ENCODE measurements at places on chromosomes 4 and X.
A peak's percentile ranks its signal among the peaks of the same experiment; 100 is the strongest.

DNA sequence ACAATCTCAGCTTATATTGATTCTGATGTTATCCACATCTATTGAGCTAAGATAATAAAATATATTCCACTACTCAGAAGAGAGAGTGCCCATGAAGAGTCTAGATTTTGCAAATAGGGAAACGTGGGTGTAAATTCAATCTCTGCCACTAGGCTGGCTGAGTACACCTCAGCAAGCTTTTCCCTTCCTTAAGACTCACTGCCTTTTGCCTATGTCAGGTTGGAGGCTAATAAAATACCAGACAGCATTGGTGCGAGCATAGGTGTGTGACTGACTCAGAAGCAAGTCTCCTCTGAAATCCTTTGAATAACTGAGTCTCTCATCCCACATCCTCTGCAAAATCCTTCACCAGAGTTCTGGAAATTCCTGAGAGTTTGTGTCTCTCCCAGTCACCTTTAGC lies 405.4 kb upstream of the CPEB2 start:
- no peak for DNase-seq

DNA sequence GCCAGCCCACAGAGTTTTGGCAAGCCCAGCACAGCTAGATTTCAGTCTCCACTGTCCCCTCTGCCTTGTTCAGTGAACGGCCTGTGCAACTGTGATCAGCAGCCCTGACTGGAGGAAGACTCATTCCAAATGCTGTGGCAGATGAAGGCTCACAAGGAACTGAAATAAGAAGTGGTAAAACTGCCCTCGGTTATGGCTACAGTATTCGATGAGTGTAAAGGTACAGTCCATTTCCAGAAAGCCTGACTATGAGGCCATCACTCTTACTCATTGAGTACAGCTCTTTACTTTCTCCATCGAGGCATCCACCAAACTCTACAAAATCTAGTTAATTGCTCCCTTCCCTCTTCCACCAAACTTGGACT lies 69.1 kb downstream of the RHOH start:
- no peak for DNase-seq

DNA sequence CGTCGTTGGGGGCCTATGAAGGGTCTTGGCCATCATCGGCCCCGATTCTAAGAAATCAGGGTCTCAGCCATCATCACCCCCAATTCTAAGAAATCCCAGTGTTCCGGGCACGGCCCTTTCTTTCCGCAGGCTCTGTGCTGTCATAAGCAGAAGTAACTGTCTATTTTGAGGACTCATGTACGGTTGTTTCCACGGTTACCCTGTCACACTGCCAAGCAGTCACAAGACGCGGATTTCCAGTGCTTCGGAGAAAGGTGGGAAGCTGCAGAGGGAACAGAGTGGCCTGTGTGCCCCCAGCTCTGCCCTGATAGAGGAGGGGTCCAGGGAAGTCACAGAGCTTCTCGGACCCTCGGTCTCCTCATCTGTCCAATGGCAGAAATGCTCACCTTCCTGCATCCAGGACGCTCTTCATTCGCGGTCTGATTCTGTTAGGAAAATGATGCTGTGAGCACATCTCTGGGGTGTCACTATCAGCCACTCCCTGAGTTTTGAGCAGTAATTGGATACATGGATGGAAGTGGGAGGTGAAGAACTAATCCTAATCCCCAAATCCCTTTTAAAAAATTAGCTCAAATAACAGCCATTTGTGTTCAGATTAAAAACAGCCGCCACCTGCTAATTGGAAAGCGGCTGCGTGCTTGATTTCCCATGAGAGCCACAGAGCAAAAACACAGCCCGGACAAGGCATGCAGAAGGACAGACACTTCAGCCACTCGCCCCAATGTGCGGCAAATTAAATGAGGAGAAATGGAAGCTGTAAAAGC lies 73.1 kb downstream of the WFS1 start:
- no peak for DNase-seq

GRCh38 chr4:126647756-126648397 lies 984.9 kb upstream of the INTU start:
- no peak for DNase-seq

GRCh38 chr4:122917731-122918130 lies 4.7 kb downstream of the NUDT6 start:
- no peak for DNase-seq

- DNase-seq, result no peak
These were observed 670.3 kb downstream of the KCTD8 start for GRCh38 chr4:43778187-43778915.

GRCh38 chrX:68983004-68983857 lies 154.4 kb downstream of the EFNB1 start:
- no peak for DNase-seq

GRCh38 chr4:26885912-26886274 lies 25.3 kb downstream of the STIM2 start:
- DNase-seq, result peak; percentile 73

DNA sequence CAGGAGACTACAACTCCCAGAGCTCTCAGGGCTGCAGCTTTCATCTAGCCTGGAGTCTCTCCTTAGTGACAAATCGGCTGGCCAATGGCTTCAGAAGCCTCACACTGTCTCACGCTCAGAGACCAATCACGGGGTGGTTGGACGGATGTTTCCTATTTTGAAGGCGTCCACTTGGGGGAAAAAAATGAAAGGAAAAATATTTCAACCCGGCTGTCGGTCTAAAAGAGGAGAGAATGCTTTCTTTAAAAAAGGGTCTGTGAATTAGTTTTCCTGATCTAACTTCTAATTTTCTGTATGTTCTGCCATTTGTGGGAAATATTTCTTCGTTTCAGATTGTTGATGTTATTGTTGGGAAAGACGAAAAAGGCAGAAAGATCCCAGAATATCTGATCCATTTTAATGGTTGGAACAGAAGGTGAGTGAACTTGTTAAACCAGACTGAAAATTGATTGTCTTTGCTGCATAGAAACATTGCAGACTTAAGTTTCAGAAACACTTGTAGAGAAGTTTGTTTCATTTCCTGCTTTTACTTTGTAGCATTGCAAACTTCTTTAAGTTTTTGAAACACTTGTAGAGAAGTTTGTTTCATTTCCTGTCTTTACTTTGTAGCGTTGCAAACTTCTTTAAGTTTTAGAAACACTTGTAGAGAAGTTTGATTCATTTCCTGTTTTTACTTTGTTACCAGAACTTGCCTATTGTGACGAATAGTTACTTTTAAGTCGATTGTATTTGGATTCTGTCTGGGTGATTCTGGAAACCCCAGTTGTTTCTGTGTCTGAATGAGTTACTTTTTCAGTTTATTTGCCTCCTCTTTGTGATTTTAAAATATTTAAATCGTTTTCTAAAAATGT lies 1.6 kb downstream of the MSL3 start:
- peak; percentile 73 for DNase-seq

DNA sequence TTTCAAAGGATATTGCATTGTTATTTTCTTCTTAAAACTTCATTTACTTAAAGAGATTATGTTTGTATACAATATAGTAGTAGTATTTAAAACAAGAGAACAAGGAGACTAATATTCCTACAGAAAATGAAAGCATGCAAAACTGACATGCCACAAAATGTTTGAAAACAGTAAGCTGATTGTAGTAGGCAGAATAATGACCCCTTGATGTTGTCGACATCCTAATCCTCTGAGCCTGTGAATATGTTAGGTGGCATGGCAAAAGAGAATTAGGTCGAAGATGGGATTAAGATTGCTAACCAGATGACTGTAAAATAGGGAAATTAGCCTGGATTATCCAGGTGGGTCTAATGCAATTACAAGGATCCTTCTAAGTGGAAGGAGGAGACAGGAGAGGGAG lies 522.2 kb upstream of the NR3C2 start:
- DNase-seq, result no peak

DNA sequence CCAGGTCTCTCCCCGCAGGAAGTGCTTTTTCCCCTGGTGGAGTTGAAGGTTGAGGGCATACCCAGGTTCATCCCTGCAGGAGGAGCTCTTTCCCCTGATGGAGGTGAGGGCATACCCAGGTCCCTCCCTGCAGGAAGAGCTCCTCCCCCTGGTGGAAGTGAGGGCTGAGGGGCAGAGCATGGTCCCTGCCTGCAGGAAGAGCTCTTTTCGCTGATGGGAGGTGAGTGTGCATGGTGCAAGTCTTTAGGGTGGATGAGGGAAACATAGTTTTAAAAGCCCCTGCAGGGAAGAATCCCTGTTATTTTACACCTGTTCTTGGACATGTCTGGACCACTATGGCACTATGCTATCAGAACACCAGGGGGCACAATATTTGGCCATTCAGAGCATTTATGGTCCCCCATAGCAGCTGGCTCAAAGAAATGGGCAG lies 43.7 kb upstream of the PUDP start:
- no peak for DNase-seq

GRCh38 chr4:108889696-108890483 lies 127.0 kb upstream of the ETNPPL start:
- no peak for DNase-seq

DNA sequence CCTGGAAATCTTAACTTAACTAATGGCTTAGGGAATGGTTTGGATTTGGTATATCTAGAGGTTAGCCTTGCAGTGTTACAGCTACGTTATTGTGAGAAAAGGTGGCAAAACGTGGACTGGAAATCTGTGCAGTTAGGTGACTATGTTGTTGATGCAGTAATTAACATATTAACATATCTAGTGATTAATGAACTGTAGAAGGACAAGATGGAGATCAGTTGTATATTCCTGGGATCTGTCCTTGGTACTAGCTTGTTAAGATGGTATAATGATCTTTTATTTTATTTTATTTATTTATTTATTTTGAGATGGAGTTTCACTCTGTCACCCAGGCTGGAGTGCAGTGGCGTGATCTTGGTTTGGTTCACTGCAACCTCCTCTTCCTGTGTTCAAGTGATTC lies 36.9 kb downstream of the GPAT3 start:
- DNase-seq, result no peak

GRCh38 chr4:76311896-76312331 lies 5.4 kb downstream of the STBD1 start:
- no peak for DNase-seq

Measured in T-helper 2 cell (primary cell).